ENCODE measurements at places on chromosomes 7 and 10.

DNA sequence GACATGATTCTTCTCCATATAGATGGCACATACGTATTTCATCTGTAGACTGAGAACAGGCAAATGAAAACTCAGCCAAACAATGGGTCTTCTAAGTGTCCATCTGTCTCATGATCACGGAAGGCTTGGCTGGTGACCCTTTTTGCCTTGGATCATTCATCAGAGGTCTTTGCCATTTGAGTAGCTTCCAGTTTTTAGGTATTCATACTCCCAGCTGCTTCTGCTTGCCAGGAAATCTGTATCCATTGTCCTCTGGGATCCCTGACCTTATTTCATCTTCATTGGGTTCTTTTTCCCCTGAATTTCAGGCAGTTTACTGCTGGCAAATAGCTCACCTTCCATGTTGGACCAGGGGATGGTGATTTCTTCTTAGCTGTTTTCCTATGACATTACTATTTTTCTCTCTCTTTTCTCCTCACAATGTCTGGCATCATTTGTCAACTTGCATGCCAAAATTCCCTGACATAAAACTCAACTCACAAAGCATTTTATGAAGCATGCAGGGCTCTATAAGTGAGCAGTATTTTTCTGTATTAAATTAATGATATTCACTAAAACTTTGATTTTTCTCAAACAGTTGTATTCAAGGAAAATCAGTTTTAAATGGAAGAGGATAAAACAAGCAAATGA is 241.2 kb downstream of the DNAJB9 start:
- H3K36me3 ChIP-seq = no peaks in the 10 kb centered on the region
- no peak overlapping the region for H3K4me3 ChIP-seq
- H3K4me1 ChIP-seq = no peaks in the 10 kb centered on the region
- no peaks in the 10 kb centered on the region for H3K27me3 ChIP-seq
- no peak overlapping the region for H3K27ac ChIP-seq

DNA sequence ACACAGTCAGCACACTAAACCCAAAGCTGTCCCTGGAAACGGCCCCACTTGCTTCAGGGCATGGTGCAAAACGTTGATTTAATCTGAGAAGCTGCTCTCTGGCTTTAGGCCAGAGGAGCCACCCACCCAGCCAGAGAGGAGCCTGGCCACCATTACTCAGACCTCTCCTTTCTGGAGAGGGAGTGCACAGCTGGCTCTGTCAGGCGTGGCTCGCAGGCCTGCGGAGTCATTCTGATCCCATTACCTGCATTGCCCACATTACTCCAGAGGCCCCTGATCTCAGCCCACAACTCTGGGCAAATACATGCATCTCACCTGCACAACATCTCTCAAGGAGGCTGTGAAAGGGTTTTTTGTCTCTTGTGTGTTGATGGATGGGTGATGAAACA is 370.0 kb upstream of the IGFBP3 start:
- H3K4me1 ChIP-seq = no peaks in the 10 kb centered on the region
- H3K36me3 ChIP-seq = no peaks in the 10 kb centered on the region
- no peak overlapping the region for H3K4me3 ChIP-seq
- H3K27ac ChIP-seq = no peak overlapping the region

DNA sequence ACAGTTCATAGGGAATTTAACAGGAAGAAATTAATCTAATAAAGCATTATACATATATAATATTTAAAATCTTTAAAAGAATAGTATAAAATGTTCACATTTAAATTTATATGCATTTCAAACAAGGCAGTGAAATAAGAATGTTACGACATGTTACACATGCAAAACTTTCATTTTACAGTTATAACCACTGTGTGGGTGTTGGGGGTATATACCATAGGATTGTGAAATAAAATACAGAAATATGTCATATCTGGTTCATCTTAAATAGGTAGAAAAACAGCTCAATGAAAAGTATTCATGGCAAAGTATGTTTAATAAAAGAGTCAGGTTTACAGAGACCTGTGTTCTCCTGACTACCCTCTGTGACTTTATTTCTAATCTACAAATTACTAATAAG is 45.6 kb downstream of the CHCHD3 start:
- no peaks in the 10 kb centered on the region for H3K27me3 ChIP-seq
- no peaks in the 10 kb centered on the region for H3K4me1 ChIP-seq

- no peak for DNase-seq
- no peak overlapping the region for H3K4me3 ChIP-seq
- H3K36me3 ChIP-seq = no peaks in the 10 kb centered on the region
- H3K27me3 ChIP-seq = peaks cover 100% of the 10 kb centered on the region
- H3K4me1 ChIP-seq = no peaks in the 10 kb centered on the region
Observed at GRCh38 chr10:8045726-8046494, 8.6 kb upstream of the GATA3 start.

DNA sequence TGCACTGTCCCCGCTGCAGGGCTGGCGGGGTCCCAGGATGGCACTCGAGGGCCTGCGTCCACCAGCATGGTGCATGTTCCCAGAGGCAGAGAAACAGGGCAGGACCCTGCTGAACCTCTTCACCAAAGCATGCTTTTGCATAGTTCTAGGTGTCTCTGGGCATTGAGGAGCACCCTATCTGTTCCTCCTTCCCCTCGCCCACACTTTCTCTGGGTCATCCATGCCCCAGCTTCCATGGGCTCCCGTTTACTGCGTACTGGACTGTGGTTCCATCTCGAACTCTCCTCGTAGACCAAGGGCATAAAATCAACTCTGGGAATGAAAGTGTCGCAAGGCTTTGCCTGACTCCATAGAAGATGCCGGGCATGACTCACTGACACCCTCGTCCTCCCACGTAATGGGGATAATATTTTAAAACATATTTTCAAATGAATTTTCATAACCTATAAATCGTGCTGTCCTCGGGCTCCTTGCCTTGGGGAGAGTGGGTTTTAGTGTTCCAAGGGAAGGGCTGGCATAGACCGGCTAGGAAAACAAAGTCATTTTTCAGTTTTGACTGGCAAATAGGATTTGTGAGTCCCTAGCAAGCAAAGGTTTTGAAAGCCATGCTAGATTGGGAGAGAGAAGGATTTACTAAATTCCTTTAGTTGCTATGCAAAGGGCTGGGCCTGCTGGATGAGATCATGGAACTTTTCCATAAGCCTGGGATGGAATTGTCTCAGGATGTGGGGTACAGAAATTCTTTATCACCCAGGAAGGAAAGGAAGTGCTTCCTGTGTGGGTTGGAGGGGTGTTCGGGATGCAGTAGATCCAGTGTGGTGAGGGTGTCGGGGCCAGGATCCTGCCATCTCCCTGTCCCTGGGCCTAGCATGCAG is 498.7 kb upstream of the MKI67 start:
- no peak for DNase-seq
- no peaks in the 10 kb centered on the region for H3K27me3 ChIP-seq
- peaks cover 12% of the 10 kb centered on the region for H3K4me1 ChIP-seq
- H3K36me3 ChIP-seq = no peaks in the 10 kb centered on the region
- H3K27ac ChIP-seq = no peak overlapping the region
- H3K4me3 ChIP-seq = no peak overlapping the region

GRCh38 chr10:100969187-100970075 is at the start of gene SEMA4G:
Gene SEMA4G (plus strand): TSS chr10:100969504. CDS start chr10:100972913, 3,409 bp downstream.
- H3K4me1 ChIP-seq = peaks cover 18% of the 10 kb centered on the region
- no peaks in the 10 kb centered on the region for H3K27me3 ChIP-seq
- H3K4me3 ChIP-seq = peak within 1 kb of the TSS; percentile 85

GRCh38 chr7:151923097-151923876 is 33.0 kb upstream of the GALNTL5 start:
- no peaks in the 10 kb centered on the region for H3K36me3 ChIP-seq
- H3K4me1 ChIP-seq = peaks cover 1% of the 10 kb centered on the region
- no peak overlapping the region for H3K4me3 ChIP-seq

DNA sequence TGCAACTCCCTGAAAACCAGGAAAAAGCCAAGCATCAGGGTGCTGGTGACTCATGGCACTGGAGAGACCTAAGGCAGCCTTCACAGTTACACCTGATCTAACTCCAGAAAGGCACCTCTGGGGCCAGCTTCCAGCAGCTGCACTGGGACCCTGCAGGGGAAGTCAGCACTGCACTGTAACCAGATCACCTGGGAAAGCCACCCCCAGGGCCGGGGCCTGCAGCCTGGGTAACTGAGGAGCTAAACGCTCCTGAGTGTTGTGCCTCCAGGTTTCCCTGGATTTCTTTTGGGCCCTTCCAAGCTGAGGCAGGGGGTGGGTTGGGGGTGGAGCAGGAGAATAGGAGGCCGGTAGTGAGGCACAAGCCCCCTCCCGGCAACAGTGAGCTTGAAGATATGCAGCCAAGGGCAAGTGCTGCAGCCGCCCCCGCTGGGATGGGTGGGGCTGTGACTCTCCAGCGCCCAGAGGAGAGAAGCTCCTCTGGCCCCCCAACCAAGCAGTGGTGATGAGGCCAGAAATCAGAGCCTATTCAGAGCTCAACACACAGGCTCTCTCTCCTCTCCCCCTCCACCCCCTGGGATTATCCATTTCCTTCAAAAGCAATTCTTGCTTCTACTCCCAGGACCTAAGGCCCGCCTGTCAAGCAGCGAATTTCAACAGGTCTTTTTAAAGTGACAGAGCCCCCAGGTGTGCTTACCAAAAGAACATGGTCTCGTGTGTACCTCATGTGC is 2.6 kb downstream of the CXCL12 start:
- H3K4me1 ChIP-seq = peaks cover 29% of the 10 kb centered on the region
- no peak for DNase-seq
- H3K27ac ChIP-seq = no peak overlapping the region
- H3K27me3 ChIP-seq = peaks cover 72% of the 10 kb centered on the region
- no peaks in the 10 kb centered on the region for H3K36me3 ChIP-seq
- H3K4me3 ChIP-seq = no peak overlapping the region

GRCh38 chr7:159204664-159205063 is 60.0 kb upstream of the VIPR2 start:
- no peaks in the 10 kb centered on the region for H3K27me3 ChIP-seq
- no peak for DNase-seq
- no peaks in the 10 kb centered on the region for H3K36me3 ChIP-seq
- no peak overlapping the region for H3K27ac ChIP-seq
- no peaks in the 10 kb centered on the region for H3K4me1 ChIP-seq

DNA sequence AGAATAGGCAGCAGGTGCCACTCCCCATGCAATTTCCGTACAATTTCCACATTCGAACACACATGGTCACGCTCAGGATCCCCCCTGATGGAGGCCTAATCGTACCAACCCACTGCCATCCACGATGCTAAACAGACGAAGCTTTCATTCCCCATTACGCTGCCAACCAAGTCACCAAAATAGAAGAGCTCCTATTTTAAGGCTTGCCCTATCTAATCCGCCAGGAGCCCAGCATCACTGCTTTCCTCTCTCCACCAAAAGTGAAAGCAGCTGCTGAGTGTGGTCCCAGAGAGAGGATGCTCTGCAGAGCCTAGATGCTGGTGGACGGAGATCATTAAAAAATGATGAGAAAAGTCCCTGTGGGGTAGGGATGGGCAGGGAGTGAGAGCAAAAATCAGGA is 43.3 kb downstream of the HSPA12A start:
- no peaks in the 10 kb centered on the region for H3K36me3 ChIP-seq
- no peak overlapping the region for H3K27ac ChIP-seq
- DNase-seq = no peak
- H3K4me1 ChIP-seq = peaks cover 13% of the 10 kb centered on the region
- no peaks in the 10 kb centered on the region for H3K27me3 ChIP-seq
- H3K4me3 ChIP-seq = no peak overlapping the region

- H3K27ac ChIP-seq = no peak overlapping the region
- no peaks in the 10 kb centered on the region for H3K36me3 ChIP-seq
- DNase-seq = no peak
- H3K4me3 ChIP-seq = no peak overlapping the region
- H3K27me3 ChIP-seq = no peaks in the 10 kb centered on the region
Observed at GRCh38 chr7:11235491-11235890, 261.8 kb downstream of the PHF14 start.

GRCh38 chr7:16668049-16668858 is 22.3 kb downstream of the BZW2 start:
- no peaks in the 10 kb centered on the region for H3K27me3 ChIP-seq
- no peaks in the 10 kb centered on the region for H3K4me1 ChIP-seq
- no peak overlapping the region for H3K4me3 ChIP-seq
- no peak overlapping the region for H3K27ac ChIP-seq
- no peak for DNase-seq

DNA sequence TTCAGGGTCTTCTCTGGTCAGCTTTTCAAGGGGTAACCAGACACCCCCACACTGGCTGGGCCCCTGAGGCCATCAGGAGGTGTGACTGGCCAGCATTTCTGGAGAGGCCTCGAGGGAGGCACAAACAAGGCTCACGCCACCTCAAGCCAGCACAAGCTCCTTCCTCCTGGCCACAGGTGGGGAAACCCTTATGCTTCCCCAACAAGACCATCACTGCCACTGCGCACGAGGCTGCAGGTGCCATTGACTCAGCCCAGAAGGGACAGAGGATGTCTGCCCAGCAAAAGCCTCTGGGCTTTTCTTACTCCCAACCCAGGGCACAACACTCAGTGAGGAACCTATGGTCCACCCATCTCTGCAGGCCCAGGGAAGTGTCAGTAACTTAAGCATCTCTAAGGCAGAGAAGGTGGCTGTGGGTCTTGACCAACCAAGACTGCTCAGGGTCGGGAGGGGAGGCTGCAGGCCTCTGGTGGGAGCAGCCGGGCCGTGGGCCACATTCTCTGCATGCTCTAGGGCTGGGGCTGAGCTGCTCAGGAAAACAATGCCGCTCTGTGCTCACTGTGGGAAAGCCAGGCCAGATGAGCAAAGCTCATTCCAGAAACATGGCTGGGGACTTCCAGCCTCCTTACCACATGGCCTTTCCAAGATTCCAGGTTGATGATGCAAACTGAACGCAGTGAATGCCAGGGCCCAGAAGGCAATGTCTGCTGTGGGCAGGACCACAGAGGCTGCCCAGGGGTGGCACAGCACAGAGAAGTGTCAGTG is 24.2 kb upstream of the RASSF4 start:
- H3K4me3 ChIP-seq = no peak overlapping the region
- DNase-seq = no peak
- H3K27ac ChIP-seq = no peak overlapping the region
- no peaks in the 10 kb centered on the region for H3K36me3 ChIP-seq

DNA sequence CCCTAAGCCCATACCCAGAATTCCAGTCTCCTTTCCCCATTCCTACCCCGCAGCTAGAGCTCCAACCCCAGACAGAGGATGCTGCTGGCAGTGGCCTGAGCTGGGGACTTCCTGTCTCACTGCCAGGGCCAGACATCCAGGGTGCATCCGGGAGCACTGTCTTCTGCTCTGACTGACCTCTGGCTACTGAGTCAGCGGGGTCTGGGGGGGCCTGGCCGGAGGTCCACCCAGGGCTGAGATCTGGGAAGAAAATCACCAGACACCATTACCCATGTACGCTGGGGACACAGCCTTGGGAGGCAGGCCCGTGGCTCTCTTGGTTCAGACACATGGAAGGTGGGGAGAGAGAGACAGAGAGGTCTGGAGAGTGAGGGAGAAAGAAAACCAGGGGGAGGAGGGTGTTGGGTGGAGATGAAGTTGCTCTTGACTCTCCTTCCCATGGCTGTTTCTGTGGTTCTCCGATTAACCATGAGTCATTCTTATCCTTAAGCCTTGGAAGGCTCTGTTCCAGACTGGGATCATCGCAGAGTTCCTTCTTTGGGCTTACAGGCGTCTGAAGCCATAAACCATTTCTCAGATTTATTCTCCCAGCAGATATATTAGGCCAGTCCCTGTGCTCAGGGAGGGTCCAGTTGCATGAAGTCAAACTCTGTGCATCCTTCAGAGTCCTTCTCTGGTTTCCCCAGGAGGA is 23.6 kb downstream of the TSPAN15 start:
- no peak overlapping the region for H3K27ac ChIP-seq
- peaks cover 5% of the 10 kb centered on the region for H3K4me1 ChIP-seq
- DNase-seq = no peak
- peaks cover 18% of the 10 kb centered on the region for H3K27me3 ChIP-seq
- no peaks in the 10 kb centered on the region for H3K36me3 ChIP-seq
